ENCODE measurements at places on chromosomes 2 and 18. TPM values are rescaled to one million over a fixed set of nuclear protein-coding genes. Genes with fewer than 3 reads are reported as not detected.

Gene GATA6
- 56.3 TPM for total RNA-seq

Gene NCOA1
- total RNA-seq = 31.0 TPM

Gene DES
- total RNA-seq = 13,356 TPM

Gene SERPINB3
- total RNA-seq = not detected

Gene TMEM169
- total RNA-seq = 0.24 TPM

Gene ERICH2
- total RNA-seq = not detected

Gene AGAP1
- 23.5 TPM for total RNA-seq

Gene SERPINB4
- total RNA-seq = not detected
